ENCODE measurements at places on chromosomes 6 and 20.

GRCh38 chr6:99424761-99425646, at the start of gene PNISR:
Gene PNISR, minus strand, starts transcription at chr6:99425308. Its CDS starts 10,649 bp downstream, at chr6:99414659.
- peak; percentile 80 for DNase-seq

GRCh38 chr6:28208111-28208659, 16.9 kb upstream of the ZSCAN9 start:
- no peak for DNase-seq

- DNase-seq, result no peak
These were observed 9.8 kb upstream of the NDUFAF4 start for GRCh38 chr6:96907498-96907897.

DNA sequence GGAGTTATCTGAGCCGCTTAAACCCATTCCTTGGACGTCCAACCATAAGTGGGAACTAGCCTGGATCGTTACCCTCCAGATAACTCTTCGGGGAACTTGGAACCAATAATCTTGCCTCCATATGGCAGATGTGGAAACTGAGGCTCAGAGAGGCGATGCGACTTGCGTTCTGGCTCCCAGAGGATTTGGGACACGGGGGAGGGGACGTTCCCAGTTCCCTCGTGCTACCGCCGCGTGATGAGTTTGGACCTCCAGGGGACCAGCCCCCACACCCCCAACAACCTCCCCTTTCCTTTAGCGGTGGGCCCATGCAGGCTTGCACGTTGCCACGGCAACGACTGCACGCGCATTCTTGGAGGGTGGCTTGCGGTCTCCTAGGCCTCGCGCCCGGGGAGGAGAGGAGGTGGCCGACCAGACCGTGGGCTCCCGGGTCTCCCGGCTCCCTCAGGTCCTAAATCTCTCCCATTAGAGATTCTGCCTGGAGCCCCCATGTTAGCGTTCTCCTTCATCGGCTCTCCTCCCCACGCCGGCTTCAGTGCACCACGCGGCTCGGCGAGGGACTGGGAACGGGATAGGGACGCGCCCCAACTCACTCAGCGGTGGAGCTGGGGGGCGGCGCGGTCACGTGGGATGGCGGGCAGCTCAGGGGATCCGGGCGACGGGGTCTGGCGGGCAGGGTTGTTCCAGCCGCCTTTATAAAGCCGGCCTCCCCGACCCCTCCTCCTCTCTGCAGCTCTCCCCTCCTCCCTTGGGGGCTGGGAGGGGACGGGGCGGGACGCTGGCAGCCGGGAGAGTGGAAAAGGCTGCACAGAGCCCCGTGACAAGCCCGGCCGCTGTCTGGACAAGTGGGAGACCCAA, at the start of gene PLTP:
TSS of gene PLTP (minus strand) at position 670 of the 858 bp plus-strand sequence. CDS start 703 bp downstream, outside the sequence.
- no peak for DNase-seq

- no peak for DNase-seq
These were observed 38.2 kb downstream of the PYGB start for GRCh38 chr20:25285856-25286798.

DNA sequence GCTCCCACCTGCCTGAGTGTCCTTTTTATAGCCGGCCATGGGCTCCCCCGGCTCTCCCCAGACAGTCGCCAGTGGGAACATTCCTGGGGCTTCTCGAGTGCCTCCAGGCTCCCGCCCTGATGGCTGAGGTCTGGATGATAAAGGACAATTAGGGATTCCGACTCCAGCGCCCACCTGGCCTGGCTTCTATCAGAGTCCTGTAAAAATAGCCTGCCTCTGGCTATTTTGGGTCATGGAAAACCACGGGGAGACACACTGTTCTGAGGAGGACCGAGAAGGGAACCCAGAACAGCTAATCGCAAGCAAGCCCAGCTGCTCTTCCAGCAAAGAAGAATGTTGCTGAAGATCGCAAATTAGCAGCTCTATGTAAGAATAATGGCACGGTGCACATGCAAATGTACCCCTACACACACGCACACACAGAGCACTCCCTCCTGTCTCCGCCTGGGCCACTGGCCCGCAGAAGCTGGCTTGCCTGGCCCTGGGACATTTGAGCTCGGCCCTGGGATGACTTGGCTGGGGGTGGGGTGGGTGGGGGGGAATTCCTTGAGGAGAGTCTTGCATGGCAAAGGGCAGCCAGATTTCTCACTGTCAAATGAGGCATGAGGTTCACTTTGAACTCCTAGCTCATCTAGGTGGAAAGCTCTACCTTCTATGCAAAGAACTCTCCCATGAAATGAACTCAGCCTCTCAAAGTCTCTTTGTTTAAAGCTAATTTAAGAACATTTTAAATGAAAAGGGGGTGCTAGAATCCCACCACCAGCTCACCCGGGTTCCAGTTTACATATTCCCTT, 55.3 kb downstream of the CTCFL start:
- no peak for DNase-seq

GRCh38 chr20:24498641-24499040, 29.2 kb downstream of the SYNDIG1 start:
- no peak for DNase-seq
